ENCODE measurements at places on chromosomes 4 and X.

- no peak for DNase-seq
Observed at GRCh38 chr4:37951461-37952352, 8.5 kb upstream of the PTTG2 start.

- no peak for DNase-seq
Observed at GRCh38 chr4:153713866-153714646, 30.0 kb downstream of the TLR2 start.

DNA sequence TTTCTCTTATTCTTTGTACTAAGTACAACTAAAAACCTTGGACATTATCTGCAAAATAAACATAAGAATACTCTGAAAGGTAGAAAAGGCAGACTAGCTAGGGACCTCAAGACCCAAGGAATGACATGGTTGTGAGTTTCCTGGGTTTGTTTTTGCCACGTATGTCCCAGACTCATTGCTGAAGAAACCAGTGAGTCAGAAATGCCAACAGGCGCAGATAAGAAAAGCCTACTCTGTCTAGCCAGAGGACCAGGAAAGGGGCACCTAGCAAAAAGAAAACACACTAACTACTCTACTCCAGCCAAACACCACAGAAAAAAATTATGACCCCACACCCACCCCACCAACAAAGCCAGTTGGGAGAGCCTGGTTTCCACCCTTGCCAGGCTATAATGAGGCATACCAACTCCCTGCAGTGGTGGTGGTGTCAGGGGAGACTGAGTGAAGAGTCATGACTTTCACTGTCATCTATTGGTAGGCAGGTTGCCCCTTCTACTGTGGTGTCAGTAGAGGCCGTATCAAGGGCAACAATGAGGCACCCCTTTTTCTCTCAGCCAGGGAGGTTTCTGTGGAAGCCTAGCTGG lies 10.9 kb downstream of the MTMR1 start:
- DNase-seq: no peak

GRCh38 chr4:156101571-156101970 lies 147.9 kb upstream of the CTSO start:
- no peak for DNase-seq

DNA sequence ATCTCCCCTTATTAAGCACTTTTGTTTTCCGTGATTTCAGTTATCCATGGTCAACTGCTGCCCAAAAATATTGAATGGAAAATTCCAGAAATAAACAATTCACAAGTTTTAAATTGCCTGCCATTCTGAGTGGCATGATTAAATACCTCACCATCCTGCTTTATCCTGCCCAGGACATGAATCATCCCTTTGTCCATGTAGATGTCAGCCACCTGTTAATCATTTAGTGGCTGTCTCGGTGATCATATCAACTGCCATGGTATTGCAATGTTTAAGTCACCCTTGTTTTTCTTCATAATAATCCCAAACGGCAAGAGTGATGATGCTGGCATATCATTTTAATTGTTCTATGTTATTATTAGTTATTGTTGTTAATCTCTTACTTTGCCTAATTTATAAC lies 79.8 kb upstream of the LHFPL1 start:
- DNase-seq: no peak

DNA sequence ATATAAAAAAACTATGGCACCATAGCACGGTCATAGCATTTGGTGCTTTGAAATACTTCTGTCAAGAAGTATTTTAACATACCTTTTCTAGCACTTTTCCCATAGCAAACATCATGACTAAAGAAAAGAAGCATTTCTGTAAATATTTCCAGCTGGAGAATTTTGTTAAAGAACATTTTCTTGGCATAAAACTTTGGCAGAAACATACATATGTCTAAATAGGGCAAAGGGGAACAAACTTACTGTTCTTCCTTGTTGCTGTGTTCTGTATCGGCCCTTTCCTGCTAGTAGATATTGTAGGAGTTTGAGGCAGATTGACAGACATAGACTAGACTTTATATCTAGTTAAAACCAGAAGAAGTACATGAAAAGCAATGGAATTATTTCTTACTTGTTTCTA lies 2368.5 kb downstream of the PCDH7 start:
- DNase-seq: peak; percentile 76

GRCh38 chr4:8410066-8410625 lies 30.4 kb downstream of the ACOX3 start:
- DNase-seq: no peak

DNA sequence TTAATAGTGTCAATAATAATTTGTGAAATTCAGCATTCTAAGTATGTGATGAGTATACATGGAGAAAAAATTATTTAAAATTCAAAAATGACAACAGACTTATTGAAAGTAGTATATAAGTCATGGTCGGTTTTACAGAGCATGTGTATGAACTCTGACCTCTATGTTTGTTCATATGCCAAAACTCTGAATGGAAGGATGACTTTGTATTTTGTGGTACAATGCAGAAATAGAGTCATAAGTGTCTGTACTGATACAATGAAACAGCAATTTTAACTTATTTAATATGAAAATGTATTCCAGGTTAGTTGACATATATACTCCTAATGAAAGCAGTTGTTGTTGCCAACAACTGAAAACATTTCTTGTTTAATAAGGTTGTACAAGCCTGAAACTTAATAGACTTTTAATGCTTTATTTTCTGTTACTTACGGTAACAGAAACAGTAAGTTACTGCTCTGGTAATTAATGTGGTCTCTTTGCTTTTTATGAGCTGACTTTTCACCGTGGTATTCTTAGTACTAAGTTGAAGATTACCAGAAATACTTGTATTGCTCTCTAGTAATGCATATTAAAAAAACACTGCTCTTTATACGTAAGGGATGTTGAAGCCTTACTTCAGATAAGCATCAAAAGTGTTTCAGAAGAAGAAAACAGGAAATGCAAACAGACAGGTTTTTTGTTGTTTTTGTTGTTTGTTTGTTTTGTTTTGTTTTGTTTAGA lies 1.9 kb downstream of the UBE2K start:
- no peak for DNase-seq

DNA sequence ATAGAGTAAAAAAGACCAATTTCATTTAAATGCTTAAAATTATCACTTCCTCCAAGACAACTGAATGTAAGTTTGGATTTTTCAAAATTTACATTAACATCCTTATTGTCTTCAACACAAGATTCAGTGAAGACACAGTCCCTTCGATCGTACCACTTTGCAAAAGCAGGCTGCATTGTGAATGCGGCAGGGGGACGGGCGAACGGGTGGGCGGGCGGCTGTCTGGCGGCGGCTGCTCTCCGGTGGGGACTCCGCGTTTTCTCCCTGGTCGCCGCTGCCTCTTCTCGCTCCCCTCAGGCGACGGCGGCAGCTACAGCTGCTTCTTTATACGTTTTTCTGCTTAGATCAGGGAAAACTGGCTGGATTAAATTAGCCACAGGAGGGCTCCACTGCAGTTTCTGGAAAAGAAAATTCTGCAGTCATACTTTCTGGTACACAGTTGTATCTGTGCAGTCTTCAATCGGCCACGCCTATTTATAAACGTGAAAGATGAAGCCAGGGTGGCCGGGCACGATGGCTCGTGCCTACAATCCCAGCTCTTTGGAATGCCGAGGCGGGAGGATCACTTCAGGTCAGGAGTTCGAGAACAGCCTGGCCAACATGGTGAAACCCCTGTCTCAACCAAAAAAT lies 33.9 kb upstream of the HPF1 start:
- DNase-seq: peak; percentile 36

GRCh38 chrX:154012336-154012991 lies 7.2 kb downstream of the IRAK1 start:
- no peak for DNase-seq

- DNase-seq: no peak
Observed at GRCh38 chr4:163618845-163619244, 124.4 kb downstream of the TMA16 start.

GRCh38 chr4:151532001-151532708 lies 123.2 kb downstream of the FHIP1A start:
- no peak for DNase-seq

GRCh38 chrX:56505866-56506265 lies 57.6 kb upstream of the UBQLN2 start:
- no peak for DNase-seq

Measured in fibroblast of the conjunctiva (primary cell).